Suprapubic skin (tissue), 4 donors: ENCODE measurements at places on chromosomes 1 and 21. TPM values are rescaled to one million over a fixed set of nuclear protein-coding genes. Genes with fewer than 3 reads are reported as not detected.

- peak; percentile 80 for DNase-seq
These were observed 1.2 kb downstream of the ITPKB start for GRCh38 chr1:226737819-226738420.

GRCh38 chr1:248811514-248812490 lies 13.9 kb downstream of the SH3BP5L start:
- peak; percentile 78 for DNase-seq

DNA sequence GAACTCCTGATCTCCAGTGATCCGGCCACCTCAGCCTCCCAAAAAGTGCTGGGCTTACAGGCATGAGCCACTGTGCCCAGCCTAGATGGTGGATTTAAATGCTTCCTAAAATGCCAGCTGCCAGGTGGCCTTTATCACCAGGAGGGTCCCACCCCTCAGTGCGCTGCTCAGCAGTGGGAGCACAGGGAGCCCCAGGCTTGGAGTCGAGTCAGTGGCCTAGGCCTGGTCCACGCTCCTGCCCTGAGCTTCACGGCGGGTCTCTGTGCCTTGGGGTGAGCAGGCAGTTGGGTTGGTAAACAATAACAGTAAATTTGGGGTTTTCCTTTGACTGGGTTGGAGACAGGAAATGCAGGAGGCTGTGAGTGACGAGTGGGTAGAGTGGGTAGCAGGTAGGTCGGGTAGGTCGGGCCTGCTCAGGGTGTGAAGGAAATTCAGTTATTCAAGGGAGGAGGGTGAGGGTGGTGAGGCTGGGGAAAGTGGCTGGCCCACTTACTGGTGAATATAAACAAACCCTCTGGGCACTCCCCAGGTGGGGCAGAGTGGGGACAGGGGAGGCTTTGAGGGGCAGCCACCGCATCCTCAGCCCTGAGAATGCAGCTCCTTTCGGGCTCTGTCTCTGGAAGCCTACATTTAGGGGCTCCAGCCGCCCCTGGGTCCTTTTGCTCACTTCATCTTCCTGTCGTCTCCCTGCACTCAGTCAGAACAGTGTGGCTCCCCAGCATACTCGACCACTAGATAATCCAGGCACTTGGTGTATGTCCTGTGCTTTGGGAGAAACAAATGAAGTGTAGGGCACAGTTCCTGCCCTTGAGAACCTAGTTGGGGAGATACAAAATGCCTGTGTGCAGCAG lies 33.5 kb upstream of the IL19 start:
- DNase-seq = no peak

GRCh38 chr1:156813750-156814570 lies 2.7 kb downstream of the SH2D2A start:
- DNase-seq = peak; percentile 71

DNA sequence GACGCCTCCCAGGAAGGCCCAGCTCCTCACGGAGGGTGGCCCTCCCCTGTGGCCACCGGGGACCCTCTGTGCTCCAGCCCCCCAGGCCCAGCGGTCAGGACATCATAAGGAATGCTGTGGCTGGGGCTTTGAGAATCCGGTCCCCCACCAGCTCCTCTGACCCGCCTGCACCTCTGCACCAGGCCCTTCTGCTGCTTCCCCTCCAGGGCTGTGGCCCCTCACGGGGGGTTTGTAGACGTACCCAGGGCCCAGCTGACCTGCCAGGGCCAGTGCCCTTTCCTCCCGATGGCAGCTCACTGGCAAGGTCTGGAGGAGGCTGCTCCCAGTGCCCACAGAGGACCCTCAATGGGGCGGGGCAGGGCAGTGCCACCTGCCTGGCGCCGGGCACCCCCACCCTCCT lies 103.9 kb upstream of the TTC34 start:
- no peak for DNase-seq

- no peak for DNase-seq
These were observed 51.9 kb downstream of the KIAA1614 start for GRCh38 chr1:180964595-180964994.

Gene CEP350
- total RNA-seq = 90.2 TPM

Gene ANKRD65
- total RNA-seq = 2.8 TPM

DNA sequence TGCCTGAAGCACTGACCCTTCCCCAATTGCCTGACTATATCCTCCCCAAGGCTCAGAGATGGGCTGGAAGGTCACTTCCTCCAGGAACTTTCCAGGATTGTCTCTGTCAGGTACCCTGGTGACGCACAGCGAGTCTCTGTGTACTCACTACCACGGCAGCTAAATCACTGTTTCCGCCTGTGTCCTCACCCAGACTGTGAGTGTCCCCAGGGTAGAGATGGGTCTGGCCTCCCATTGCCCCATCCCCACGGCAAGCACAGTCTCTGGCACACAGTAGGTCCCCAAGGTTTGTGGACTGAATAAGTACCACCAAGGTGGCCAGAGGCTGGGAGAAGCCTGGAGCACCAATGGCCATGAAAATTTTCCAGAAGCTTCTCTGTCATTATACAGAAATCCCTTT lies 93.8 kb upstream of the RUNX3 start:
- no peak for DNase-seq

DNA sequence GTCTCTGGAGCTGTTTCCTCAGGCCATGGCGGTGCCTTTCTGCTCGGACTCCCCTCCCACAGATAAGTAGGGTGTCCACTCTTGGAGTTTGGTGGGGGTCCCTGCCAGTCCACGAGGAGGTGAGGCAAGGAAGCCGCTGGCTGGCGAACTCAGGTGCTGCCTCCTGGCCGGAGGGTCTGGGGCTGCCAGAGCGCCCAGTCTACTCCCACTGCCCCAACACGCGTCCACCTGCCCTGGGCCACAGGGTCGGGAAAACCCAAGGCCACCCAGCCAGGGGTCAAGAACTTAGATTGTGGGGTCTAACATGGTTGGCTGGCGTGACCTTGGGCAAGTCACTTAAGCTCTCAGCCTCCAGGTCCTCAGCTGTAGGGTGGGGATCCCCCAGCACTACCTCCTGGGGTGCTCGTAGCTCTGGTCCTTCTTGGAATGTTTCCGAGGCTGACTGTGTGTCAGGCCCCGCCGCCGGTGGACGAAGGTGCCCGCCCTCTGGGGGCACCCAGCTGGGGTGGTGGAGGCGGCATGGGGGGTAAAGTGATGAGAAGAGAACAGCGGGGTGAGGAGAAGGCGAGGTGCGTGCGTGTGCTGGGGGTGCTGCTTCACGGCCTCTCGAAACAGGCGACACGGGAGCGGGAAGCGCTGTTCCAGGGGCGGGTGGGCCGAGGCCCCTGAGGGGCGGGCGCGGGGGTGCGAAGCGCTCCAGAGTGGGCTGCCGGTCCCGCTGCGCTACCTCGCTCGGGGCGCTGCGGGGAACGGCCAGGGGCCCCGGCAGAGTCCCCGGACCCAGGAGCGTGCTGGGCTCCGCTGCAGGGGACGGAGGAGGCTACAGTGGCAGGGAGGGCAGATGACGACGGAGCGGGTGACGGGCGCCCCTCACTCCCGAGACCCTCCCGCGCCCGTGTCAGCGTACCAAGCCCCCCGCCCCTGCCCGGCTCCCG lies 1.2 kb downstream of the SH2D5 start:
- no peak for DNase-seq

DNA sequence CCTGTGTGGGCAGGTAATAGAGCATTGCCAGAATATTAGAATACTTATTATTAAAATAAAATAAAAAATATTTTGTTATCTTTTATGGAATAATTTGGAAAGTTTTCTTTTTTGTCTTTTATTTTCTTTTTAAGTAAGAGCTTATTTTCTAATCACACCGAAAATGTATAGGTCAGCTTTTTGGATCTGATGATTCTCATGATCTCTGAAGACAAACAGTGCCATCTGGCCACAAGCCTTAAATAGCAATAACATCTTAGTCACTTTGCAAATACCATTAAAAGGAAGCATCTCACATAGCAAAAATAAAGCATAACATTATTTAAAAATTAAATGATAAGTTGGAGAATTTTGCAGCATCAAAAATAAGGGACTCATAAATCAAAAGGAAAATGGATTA lies 213.8 kb downstream of the PLA2G4A start:
- no peak for DNase-seq

Gene CD34
- total RNA-seq = 13.5 TPM

DNA sequence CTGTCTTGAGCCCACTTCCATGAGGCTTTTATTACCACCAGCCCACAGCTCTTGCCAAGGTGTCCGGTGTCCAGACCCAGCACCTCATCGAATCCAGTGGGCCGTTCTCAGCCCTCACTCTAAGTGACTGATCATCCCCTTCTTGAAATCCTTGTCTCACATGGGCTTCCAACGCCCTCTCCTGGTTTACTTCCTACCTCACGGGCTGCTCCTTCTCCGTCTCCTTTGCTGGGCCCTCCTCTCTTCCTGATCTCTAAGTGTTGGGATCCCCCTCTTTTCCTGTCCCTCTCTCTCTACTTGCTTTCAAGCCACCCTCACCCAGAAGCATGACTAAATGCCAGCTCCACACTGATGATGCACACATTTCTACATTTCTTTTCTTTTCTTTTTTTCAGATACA lies 9.0 kb upstream of the RHBG start:
- DNase-seq = no peak

GRCh38 chr1:201656311-201657032 lies 117.5 kb downstream of the NAV1 start:
- no peak for DNase-seq

- no peak for DNase-seq
These were observed 75.4 kb upstream of the C1orf105 start for GRCh38 chr1:172345077-172345476.

GRCh38 chr1:24827379-24828135 lies 82.3 kb downstream of the CLIC4 start:
- no peak for DNase-seq

GRCh38 chr1:9413877-9414213 lies 121.2 kb downstream of the SPSB1 start:
- DNase-seq = no peak

Gene TMPRSS2
- 7.3 TPM for total RNA-seq

Gene BMP8A
- not detected for total RNA-seq

- DNase-seq = no peak
These were observed 77.9 kb downstream of the TRABD2B start for GRCh38 chr1:47919113-47919833.

GRCh38 chr1:81305997-81306452 lies 494.7 kb upstream of the ADGRL2 start:
- DNase-seq = no peak

- DNase-seq = no peak
These were observed 38.8 kb downstream of the ERI3 start for GRCh38 chr1:44316231-44316759.

GRCh38 chr1:110896090-110896489 lies 23.1 kb downstream of the CD53 start:
- no peak for DNase-seq

Gene THEM4
- 9.4 TPM for total RNA-seq

DNA sequence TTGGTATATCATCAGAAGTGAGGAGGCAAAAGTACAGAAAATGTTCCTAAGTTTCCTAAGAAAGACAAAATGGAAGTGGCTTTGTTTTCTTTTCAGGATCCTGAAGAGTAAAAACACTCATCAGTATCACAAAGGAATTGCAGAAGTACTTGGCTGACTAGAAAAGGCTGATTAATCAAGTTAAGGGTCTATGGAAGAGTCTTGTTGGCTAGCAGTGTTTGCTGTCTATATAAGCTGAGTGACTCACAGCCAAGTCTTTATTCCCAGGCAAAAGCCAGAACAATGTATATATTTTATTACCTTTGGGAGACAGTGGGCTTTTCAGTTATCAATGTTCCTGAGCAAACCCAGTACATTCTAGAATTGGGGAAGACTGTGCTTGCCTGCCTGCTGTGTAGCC lies 777.0 kb downstream of the PLA2G4A start:
- DNase-seq = no peak

Gene SYT11
- total RNA-seq = 3.3 TPM

Gene VAV3
- total RNA-seq = 239 TPM

GRCh38 chr1:85448358-85448757 lies 16.6 kb downstream of the DDAH1 start:
- no peak for DNase-seq

GRCh38 chr1:206506405-206507283 lies 687 bp upstream of the RASSF5 start:
- DNase-seq = no peak

Gene RNF186
- not detected for total RNA-seq

- no peak for DNase-seq
These were observed 7.2 kb upstream of the UBE2U start for GRCh38 chr1:64196074-64196870.

Gene CR1
- 0.72 TPM for total RNA-seq

Gene SH2D1B
- total RNA-seq = not detected

DNA sequence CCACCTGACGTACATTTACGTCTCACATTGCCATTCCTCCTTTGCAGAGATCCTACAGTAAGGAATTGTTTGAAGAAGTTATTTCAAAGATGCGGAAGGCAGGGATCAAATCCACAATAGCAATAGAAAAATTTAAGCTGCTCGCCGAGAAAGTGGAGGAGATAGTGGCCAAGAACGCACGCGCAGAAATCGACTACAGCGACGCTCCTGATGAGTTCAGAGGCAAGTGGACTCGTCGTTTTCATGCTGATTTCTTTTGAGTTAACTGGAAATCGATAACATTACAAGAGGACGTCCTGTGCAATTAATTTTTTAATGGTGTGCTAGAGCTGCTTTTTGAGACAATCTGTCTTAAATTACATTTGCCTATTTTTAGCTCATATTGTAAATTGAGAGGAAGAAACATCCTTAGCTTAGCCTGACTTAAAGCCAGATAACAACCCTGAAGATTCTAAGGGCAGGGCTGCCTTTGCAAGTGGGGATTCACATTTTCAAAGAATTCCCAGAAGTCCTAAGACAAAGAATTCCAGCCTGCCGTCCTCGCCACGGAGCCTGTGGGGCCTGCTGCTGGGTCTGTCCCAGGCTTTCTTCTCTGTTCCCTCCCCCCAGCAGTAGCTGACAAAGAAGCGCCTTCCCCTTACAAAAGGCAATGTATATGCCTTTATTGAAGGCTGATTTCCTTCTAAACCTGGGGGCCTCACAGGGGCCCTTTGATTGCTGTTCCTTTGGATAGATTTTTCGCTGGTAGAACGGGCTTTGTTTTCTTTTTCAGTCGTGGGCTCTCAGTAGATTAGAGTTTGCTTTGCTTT lies 31.6 kb upstream of the KIF1B start:
- no peak for DNase-seq

Gene NUDT17
- 2.0 TPM for total RNA-seq

DNA sequence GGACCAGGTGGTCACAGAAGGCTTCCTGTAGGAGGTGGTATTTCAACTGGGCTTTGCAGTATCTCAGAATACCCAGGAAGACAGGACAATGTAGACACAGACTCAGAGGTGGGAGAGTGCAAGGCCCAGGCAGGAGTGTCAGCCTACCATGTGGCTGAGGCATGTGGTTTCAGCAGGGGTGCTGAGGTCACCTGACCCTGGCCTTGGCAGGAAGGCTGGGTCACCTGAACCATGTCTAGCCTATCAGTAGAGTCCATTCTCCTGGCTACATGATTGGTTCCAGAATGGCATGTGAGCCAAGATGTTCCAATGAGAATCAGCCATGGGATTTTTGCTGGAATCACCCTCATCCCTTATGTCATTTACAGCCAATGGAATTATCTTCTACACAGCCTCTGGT lies 169.4 kb downstream of the ACTL8 start:
- DNase-seq = no peak

Gene S100A10
- total RNA-seq = 109 TPM
